ENCODE measurements at places on chromosomes 3 and 15.

- no peak for DNase-seq
Observed at GRCh38 chr3:32553459-32553858, 17.2 kb downstream of the DYNC1LI1 start.

DNA sequence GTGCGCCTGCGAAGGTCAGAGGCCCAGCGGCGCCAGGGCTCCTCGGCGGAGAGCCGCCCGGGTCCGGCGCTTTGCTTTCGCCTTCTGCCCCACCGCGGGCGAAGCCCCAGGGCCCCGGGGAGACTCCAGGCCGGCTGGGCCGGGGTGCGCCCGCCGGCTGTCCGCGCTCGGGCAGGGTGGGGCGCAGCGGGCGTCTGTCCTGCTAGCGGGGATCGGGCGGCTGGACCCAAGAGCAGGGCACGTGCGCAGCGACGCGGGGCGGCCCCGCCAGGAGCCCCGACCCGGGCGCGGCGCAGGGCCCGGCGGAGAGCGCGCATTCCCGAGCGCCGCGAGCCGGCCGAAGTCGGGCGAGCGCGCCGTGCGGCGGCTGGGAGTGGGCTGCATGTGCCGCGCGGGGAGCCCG, 569 bp upstream of the ALDH1A3 start:
- DNase-seq: no peak

GRCh38 chr3:188183452-188183851, 29.5 kb downstream of the LPP start:
- no peak for DNase-seq

DNA sequence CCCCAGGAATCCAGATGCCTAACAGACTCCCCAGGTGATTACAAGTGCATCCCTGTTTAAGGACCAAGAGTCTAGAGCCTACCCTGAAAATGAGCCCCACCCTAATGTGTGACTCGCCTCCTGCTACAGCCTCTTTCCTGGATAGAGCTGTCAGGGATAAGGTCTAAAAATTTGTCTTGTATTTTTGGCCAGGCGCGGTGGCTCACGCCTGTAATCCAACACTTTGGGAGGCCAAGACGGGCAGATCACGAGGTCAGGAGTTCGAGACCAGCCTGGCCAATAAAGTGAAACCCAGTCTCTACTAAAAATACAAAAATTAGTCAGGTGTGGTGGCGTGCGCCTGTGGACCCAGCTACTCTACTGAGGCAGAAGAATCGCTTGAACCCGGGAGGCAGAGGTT, 11.2 kb downstream of the TMC3 start:
- no peak for DNase-seq

GRCh38 chr3:15958692-15959433, 161.1 kb upstream of the ANKRD28 start:
- DNase-seq: no peak

GRCh38 chr3:121202573-121202972, 294.6 kb downstream of the STXBP5L start:
- no peak for DNase-seq

- no peak for DNase-seq
Observed at GRCh38 chr3:101632586-101632985, 44.3 kb downstream of the ZBTB11 start.

GRCh38 chr3:197289726-197290125, 8.7 kb downstream of the DLG1 start:
- no peak for DNase-seq

DNA sequence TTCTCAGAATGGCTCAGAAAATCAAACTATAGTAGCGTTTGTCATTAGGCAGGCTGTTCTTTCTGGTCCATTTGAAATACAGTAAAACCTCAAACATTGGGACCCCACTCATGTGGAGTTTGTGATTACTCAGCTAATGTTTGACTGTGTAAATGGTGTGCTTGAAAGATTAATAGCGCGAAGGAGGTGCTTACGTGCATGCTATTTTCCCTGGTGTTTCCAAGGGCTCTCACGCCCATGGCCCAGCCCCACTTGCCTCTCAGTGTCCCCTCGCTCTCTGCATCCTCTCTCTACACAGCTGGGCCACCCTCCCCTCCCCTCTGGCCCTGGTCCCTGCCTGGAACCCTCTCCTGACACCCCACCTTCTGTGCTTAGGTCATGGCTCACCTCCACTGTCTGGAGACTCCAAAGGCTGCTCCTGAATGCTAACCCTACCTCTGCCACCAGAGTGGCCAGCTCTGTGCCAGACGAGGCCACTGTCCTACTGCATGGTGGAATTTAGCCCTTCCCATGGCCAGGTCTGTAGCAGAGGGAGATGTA, 194.2 kb downstream of the PLCL2 start:
- no peak for DNase-seq
